CD4-positive, alpha-beta T cell (primary cell): ENCODE measurements at places on chromosomes 13 and 19.

DNA sequence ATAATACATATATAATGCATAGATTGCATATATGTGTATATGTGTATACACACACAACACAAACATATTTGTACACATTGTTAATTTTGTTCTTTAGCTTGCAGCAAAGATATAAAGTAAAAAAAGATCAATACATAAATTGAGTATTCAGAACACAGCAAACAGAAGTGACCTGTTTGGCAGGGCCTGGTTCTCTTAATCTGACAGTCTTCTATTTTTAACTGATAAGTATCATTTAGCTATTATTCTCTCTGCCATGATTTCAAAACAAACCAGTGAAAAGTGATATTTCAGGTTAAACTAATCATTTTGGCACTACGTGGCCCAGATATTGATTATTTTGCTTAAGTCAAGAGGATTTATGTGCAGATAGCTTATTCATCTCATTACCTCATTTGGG, 309.4 kb downstream of the OXGR1 start:
- DNase-seq: no peak

GRCh38 chr13:45518525-45519245, 53.9 kb downstream of the COG3 start:
- DNase-seq: no peak

- DNase-seq: no peak
Measured at GRCh38 chr13:46643165-46643777, 90.3 kb downstream of the LRCH1 start.

DNA sequence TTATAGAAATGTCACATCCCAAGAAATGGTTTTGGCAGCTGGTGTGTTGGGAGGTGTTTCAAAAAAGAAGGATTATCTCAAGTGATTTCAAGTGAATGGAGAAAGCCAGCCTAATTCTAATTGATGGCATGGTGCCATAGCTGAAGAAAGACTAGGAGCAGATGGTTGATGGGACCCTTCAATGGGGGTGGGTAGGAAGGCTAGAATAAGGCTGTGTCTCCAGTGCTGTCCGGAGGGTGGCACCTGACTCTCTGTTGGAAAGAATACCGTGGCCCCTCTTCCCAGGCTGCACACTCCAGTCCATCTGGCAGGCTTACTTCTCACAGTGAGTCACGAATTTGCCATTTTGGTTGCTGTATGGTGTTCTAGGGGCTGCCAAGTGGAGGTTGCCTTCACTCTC, 51.0 kb upstream of the GPR12 start:
- no peak for DNase-seq

- DNase-seq: no peak
Measured at GRCh38 chr13:34153428-34154180, 335.7 kb downstream of the RFC3 start.

GRCh38 chr19:7740682-7741054, 6.7 kb downstream of the CD209 start:
- no peak for DNase-seq

DNA sequence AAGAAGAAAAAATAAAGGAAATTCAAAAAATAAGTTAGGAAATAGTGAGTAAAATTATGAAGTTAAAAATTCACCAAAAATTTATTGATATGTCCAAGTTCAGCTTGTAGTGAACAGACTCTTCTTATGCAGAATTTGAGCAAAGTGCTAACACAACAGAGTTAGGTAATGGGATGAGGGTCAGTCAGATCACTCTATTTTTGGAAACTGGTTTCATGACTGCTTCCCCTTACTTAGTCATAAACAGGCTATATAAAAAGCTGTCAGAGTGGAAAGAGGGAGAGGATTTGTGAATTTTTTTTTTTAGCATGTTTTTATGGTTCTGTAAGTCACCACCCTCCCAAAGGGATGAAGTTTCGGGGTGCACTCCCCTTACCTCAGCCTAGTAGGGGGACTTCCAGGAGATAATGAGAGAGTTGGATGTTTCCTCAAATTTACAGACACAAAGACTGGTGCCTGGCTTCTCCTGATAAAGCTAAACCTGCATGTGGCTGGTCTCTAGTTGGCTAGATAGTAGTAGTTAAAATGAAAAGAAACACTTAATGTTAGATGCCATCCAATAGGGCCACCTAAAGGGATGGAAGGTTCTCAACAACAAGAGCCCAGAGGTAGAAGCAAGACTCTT, 4.5 kb downstream of the CPB2 start:
- DNase-seq: no peak
